ENCODE measurements at places on chromosomes 5 and 9. TPM values are rescaled to one million over a fixed set of nuclear protein-coding genes. Genes with fewer than 3 reads are reported as not detected.

Gene KCNMB1
- total RNA-seq = not detected

Gene PTPN3
- 2.6 TPM for total RNA-seq

Gene CTNND2
- total RNA-seq = not detected

Gene CARD19
- 49.3 TPM for total RNA-seq

Gene PHYHD1
- 0.20 TPM for total RNA-seq

Gene TERT
- not detected for total RNA-seq

Gene IL31RA
- not detected for total RNA-seq

Gene ZNF474
- not detected for total RNA-seq

All from lung microvascular endothelial cell (primary cell).